ENCODE measurements at places on chromosomes 6 and 20. TPM values are rescaled to one million over a fixed set of nuclear protein-coding genes. Genes with fewer than 3 reads are reported as not detected.

IP6K3 gene
- total RNA-seq = not detected

RAET1L gene
- not detected for total RNA-seq

FANCE gene
- 11.9 TPM for total RNA-seq

MAP7 gene
- total RNA-seq = 2.6 TPM

PRL gene
- total RNA-seq = not detected

HSPA12B gene
- not detected for total RNA-seq

UFL1 gene
- total RNA-seq = 24.6 TPM

C6orf132 gene
- not detected for total RNA-seq

OVOL2 gene
- total RNA-seq = not detected
